HTR-8/SVneo (cell line): ENCODE measurements at places on chromosomes 11 and 22.
A peak's percentile ranks its signal among the peaks of the same experiment; 100 is the strongest.

DNA sequence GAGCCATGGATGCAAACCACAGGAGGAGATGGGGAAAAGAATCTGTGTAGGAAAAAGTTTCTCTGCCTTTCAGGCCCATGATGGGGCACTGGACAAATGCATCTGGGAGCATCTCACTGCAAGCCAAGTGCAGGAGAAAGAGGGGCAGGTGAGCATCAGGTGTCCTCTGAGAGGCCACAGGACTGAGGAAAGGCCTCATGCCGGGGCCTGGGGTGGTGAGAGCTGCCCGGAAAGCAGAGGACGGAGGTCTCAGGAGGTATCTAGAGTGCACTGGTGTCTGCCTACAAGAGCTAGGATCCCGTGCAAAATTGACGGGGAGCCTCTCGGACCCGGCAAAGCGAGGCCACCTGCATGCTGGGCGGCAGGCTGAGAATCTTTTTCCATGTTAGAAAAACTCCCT, 73.9 kb downstream of the CTTN start:
- no peak for DNase-seq

GRCh38 chr22:37604875-37605274, 3.8 kb upstream of the GGA1 start:
- no peak for DNase-seq

DNA sequence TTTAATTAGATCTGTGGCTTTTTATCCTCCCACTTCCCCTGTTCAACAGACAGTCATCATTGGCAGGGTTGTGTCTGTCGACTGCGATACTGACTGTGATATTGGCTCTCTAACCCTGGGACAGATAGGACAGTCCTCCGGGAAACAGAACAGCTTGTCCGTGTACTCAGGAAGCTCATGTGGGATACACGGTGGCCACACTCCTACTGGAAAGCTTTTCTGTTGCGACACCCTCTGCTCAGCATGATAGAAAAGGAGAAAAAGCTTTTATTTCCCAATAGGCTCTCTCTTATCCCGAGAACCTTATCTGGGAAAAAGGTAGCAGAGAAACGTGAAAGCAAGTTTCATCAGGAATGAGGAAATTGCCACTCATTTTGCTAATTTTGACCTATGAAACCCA, 60.4 kb upstream of the HSPA8 start:
- DNase-seq, result no peak

- DNase-seq, result no peak
Measured at GRCh38 chr11:119424276-119424675, 1.3 kb upstream of the THY1 start.

DNA sequence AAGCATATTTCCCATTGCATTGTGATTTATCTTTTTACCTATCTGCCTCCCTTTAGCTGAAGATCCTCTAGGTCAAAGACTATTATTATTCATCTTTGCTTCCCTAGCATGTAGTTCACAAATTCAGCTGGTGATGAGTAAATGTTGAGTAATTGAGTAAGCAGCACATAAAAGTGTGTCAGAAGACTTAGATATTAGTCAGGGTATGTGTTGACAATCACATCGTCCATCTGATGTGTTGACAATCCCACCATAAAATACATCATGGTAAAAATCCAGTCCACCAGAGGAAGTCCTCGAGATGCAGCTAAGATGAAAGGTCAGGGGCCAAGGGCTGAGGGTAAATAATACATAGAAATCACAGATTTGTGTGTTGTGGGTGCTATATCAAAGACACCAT, 22.9 kb upstream of the ABTB2 start:
- DNase-seq, result peak; percentile 29

GRCh38 chr11:73321604-73322381, 13.7 kb downstream of the ARHGEF17 start:
- peak; percentile 55 for DNase-seq

DNA sequence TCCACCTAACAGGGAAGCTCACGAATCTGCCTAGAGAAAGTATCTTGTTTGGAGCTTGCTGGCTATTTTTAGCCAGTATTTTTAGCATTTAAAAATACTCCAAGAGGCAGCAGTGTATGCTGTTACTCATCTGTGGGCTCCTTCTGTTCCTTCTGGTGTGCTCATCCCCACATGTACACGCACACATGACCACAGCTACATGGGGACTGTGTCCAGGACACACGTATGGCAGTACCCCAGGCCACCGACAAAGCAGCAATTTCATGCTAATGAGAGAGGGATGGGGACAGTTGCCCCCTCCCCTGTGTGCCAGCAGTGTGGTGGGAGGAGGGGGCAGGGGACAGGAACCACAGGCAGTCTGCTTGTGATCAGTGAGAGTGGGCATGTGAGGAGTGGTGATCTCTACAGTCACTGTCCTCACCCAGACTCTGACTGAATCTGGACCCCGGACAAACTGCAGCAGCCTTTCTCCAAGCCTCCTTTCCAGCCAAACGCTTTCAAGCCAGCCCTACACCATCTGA, 16.4 kb downstream of the USP2 start:
- DNase-seq, result no peak

- DNase-seq, result no peak
Measured at GRCh38 chr11:6191742-6192141, 7.3 kb upstream of the OR52W1 start.

DNA sequence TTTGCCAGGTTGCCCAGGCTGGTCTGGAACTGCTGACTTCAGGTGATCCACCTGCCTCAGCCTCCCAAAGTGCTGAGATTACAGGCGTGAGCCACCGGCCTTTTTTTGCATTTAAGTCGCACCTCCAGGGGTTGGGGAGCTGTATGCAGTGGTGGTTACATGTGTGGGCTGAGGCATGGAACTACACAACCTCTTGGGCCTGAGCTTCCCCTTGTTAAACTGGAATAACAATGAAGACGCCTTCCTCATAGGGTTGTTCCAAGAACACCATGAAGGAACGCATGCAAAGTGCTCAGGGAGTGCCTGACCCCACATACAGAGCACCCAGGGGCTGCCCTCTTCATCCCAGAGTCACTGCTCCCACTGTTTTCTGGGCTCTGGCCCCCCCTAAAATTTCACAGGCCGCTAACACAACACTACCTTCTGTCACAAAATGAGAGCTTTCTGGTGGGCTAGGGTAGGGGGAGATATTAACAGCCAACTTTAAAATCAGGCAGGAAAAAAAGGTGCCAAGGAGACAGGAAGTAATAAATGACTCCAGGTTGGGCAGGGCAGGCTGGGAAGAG, 1.3 kb upstream of the FAM118A start:
- DNase-seq, result no peak

GRCh38 chr22:35657571-35658312, 9.5 kb downstream of the APOL6 start:
- DNase-seq, result no peak

DNA sequence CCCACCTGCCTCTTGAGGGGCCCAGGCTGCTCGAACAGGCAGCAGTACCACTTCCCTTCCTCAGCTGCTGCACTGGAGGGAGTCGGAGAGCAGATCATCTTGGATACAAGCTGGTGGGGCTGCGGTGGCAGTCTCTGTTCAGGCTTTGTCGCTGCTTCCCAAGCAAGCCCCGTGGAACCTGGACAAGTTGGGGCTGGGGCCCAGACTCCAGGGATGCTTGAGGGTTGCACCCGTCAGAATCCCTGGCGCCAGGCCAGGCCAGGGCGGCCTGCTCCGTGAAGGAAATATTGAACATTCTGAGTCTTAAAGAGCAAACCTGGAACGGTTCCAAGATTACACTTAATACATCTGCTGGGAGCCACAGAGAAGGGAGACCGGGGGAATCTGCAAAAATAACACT, 310.1 kb upstream of the SORL1-AS1 start:
- DNase-seq, result no peak

DNA sequence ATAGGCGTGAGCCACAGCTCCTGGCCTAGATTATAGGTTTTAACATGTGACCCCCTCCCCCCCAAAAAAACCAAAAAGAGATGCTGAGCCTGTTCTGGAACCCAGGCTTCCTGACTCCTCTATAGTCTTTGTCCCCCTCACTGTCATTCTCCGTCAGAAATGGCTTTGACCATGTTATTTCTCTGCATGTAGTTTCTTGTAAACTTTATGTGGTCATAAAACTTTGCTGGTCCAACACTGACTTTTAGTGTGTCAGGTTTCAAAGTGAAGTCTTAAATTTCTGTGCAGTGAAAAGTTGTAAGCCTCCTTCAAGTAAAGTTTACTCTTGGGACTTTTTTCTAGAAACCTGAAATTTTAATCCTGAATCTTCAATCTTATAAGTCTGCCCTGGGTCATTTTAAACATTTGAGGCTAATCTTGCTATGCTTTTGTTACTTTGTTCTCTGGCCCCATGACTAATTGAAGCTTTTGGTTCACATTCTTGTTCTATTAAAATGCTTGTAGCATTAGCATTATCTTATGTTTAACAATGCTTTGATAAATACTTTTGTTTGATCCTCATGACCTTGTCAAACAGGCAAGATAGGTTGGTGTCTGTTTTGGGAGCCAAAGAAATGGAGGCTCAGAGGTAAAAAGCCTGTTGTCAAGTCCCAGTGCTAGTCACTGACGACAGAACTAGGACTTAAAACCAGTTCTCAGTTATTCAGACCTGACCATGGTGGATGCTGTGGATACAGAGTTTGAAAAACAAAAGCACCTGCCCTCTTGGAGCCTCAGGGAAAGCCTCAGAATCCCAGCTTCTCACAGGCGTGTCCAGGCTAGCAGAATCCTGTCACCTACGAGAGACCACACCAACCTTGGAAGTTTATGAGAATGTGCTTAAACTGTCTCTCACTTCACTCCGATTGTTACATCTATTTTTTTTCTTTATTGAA, 87.7 kb upstream of the HORMAD2 start:
- no peak for DNase-seq

DNA sequence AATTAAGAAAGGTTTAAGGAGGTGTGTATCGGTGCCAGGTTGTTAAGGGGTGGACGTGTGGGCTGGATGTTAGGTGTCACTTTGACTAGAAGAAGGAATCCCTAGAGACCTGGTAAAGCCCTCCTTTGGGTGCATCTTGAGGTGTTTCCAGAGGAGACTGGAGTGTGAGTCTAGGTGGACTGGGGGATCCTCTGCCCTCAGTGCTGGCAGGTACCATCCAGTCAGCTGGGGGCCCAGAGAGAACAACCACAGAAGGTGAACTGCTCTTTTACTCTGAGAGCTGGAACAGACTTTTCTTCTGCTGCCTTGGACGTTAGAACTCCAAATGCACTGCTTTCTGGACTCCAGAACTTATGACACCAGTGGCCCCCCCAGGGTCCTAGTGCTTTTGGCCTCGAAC, 44.0 kb downstream of the SPATA19 start:
- DNase-seq, result no peak

- DNase-seq, result no peak
Measured at GRCh38 chr22:29090039-29090438, 17.2 kb downstream of the KREMEN1 start.

DNA sequence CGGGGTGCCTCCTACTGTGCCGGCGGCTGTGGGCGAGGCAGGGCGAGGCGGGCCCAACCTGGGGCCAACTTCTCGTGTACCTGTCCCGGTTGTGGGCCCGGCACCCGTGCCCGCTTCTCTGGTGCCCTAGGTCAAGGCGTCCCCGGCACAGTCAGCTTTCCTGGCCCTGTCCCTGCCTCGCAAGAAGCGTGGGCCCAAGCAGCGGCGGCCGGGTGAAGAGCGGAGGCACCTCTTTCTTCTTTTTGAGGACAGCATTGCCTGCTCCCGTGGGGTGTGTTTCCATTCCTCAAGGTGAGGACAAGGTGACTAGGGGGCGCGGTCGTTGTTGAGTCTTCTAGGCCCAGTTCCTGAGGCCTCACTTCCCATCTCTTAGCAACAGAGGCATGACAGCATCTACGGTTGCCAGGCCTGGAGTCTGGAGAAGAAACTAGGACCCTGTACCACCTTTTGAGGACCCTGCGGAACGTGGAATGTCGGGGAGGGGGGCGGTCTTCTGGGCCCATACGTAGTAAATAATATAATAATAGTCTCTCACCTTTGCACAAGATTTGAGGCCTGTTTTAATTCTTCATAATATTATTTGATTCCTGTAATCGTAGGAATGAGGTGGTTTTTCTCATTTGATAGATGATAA, 418 bp downstream of the ACO2 start:
- DNase-seq, result no peak

GRCh38 chr11:93783362-93783761, 720 bp upstream of the MED17 start:
- no peak for DNase-seq

GRCh38 chr11:29002816-29003215, 894.6 kb downstream of the METTL15 start:
- no peak for DNase-seq

GRCh38 chr22:29385748-29386147, 2.6 kb downstream of the AP1B1 start:
- DNase-seq, result no peak

DNA sequence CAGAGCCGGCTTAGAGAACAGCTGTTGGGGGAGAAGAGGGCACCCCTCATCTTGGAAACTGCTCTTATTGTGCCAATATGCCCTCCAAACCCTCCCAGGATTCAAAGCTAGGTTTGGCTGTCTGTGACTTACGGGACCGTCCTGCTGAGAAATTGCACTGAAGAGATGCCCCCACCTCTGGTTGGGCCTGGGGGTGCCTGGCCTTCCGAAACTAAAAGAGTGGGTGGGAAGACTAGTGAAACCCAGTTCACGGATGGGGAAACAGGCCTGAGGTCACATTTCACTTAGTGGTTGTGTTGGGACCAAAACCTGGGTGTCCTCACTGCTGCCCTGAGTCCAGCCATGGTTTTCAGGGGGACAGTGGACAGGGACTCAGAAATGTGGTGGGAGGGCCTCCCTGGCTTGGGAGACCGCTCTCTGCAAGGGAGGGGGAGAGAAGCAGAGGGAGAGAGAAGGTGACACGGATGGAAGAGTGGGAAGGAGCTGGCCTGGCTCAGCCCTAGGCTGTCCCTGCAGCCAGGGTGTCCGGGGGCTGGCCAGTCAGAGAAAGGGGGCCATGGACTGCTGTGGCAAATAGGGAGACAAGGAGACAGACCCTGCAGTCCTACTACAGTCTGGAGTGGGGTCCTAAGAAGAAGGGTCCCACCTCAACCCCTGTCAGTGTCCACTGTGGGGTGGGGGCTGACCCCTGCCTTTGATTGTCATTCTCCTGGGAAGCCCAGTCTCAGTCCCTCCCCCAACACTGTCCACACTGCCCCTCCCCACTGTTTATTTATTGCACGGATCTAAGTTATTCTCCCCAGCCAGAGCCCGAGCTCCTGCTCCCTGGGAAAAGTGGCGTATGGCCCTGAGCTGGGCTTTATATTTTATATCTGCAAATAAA, 13.6 kb downstream of the MAFF start:
- no peak for DNase-seq

GRCh38 chr11:128174465-128175291, 412.7 kb downstream of the ETS1 start:
- peak; percentile 35 for DNase-seq

GRCh38 chr11:68354148-68354872, 41.9 kb downstream of the LRP5 start:
- peak; percentile 97 for DNase-seq

DNA sequence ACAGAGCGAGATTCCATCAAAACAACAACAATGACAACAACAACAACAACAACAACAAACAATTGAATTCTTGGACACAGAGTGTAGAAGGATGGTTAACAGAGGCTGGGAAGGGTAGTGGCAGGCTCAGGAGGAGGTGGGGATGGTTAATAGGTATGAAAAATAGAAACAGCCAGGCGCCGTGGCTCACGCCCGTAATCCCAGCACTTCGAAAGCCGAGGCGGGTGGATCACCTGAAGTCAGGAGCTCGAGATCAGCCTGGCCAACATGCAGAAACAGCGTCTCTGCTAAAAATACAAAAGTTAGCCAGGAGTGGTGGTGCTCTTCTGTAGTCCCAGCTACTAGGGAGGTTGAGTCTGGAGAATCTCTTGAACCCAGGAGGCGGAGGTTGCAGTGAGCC, 122.9 kb upstream of the GRIA4 start:
- no peak for DNase-seq
